ENCODE measurements at places on chromosomes 5 and 9. TPM values are rescaled to one million over a fixed set of nuclear protein-coding genes. Genes with fewer than 3 reads are reported as not detected.

DNA sequence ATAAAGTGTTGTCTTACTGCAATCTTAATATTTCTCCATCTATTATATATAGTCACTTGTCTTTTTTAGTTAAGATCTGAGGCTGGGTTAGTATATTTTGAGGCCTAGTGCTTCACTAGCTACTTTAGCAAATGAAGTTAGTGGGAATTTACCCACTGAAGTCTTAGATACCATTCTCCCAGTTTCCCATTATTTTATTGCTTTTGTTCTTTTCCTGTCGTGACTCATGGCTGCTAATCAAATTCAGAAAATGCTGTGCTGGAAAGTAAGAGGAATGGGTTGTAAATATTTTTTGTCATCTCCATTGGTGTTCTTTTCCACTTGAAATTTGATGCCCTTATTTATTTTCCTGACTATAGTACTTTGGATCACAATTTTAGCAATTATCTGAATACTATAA lies 14.2 kb downstream of the TCERG1 start:
- no peak for DNase-seq

The SPINK13 gene
- total RNA-seq, result not detected

The IFNK gene
- not detected for total RNA-seq

The LRRC70 gene
- 1.9 TPM for total RNA-seq

The ABO gene
- 1.1 TPM for total RNA-seq

The RGP1 gene
- 21.3 TPM for total RNA-seq

The C5orf58 gene
- not detected for total RNA-seq

The ITGA2 gene
- total RNA-seq, result 1.5 TPM

DNA sequence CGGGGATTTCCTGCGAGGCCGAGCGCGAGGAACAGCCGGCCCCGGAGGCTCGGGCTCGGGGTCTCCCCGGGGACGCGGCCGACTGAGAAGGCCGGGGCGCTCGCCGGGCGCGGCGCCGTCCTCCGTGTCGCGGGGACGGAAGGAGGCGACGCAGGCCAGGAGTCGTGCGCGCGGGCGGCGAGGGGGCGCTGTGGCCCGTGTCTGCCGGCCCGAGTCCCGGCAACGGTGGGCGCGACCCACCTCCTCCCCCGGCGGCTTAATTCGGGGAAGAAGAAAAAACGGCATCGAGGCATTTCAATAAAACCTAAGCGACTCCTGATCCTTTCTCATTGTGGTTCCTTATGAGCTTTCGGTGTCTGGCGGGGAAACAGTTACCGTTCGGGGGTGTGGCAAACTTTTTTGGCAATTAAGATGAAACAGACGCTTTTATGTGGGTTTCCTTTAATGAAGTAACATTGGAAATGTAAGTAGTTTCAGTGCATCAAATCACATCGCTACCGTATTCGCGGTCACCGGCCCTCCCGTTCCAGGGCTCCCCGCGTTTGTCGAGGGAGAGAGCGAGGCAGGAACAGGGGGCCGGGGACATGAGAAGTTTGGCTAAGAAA lies 3.7 kb upstream of the IRX2 start:
- DNase-seq, result peak; percentile 50

DNA sequence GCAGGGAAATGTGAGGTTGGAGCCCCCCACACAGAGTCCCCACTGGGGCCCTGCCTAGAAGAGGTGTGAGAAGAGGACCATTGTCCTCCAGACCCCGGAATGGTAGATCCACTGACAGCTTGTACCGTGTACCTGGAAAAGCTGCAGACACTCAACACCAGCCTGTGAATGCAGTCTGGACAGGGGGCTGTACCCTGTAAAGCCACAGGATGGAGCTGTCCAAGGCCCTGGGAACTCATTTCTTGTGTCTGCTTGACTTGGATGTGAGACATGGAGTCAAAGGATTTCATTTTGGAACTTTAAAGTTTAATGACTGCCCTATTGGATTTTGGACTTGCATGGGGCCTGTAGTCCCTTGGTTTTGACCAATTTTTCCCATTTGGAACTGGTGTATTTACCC lies 535.0 kb upstream of the MEF2C start:
- DNase-seq, result no peak

The MPDZ gene
- 57.3 TPM for total RNA-seq

GRCh38 chr9:16718296-16718695 lies 152.2 kb downstream of the BNC2 start:
- DNase-seq, result no peak

- no peak for DNase-seq
These were observed 28.6 kb downstream of the ALDH1A1 start for GRCh38 chr9:72924154-72924790.

DNA sequence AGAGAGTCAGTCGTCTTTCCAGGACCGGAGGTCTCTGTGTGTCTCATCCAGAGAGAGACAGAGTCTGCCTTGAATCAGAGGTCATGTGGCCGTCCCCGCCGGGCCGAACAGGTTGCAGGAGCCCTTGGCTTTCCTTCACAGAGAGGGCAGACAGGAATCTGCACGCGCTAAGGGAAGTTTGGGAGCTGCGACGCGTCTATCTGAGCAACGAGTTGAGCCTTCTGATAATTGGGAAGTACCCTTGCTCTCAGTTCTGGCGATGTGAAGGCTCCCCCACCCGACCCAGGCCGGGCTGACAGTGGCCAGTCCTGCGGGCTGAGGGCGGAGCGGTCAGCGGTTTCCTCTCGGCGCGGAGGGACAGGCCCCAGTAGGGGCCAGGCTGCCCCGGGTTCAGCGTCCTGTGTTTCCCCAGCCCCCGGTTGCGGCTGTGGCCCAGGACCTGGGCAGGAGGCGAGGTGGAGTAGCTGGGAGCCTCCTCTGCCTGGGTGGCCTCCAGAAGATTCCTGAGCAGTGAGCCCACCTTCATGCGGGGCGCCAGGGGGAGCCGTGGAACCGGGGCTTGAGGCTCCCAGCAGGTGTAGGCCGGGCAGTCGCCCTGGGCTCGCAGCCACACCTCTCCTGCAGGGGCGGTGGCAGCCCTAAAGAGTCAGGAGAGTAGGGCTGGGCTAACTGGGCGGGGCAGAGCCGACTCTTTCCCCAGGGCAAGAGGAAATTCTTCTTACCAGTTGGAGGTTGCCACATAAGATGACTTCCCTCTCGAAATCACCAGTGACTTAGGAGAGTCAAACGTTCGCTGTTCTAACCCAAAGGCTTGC lies 13.9 kb downstream of the NR2F1 start:
- no peak for DNase-seq

The AKNA gene
- total RNA-seq, result 3.1 TPM

DNA sequence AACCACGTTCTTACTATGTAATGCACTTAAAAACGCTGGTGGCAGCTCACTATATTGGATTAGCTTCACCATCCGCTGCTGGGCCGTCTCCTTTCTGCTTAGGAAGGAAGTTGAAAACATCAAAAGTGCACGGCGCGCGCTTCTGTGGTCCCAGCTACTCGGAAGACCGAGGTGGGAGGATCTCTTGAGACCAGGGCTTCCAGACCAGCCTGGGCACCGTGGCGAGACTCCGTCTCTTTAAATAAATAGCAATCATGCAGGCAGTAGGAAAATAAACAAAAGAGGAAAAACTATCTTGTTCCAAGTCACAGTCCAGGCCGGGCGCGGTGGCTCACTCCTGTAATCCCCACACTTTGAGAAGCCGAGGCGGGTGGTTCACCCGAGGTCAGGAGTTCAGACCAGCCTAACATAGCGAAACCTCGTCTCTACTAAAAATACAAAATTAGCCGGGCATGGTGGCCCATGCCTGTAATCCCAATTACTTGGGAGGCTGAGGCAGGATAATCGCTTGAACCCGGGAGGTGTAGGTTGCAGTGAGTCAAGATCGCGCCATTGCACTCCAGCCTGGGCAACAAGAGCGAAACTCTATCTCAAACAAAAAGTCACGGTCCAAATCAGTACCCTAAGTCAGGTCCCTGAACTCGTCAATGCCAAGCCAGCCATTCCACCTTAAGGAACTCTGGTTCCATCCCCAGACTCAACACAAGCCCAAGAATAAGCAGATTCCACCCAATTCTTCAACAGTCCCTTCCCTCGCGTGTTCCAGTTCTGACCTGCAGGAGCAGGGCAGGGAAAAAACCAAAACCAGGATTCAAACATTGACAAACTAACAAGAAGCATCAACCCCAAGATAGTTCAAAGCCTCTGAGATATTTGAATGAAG lies 1.0 kb upstream of the GOLGA1 start:
- DNase-seq, result peak; percentile 69

The TAF11L6 gene
- not detected for total RNA-seq

- no peak for DNase-seq
These were observed 100.0 kb downstream of the LPAR1 start for GRCh38 chr9:110938242-110938641.

The PDZD2 gene
- total RNA-seq, result 86.4 TPM

- DNase-seq, result peak; percentile 64
These were observed 85.8 kb upstream of the DMRT1 start for GRCh38 chr9:755454-756381.

DNA sequence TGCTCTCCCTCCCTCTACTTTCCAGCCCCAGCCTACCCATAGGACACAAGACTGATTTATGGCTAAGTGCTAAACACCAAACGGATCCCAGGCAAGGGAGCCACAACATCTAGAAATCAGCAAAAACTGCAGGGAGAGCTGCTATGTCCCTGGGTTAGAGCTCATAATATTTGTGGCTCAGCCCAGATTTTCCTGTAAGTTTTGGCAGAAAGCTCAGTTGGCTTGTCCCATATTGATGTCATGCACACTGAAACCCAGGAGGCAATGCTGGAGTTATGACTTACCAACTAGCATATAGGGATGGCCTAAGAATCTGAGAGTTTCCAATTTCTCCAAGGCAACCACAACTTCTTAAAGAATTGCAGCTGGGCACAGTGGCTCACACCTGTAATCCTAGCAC lies 44.7 kb upstream of the MYOT start:
- DNase-seq, result no peak

- no peak for DNase-seq
These were observed 33.9 kb upstream of the AOPEP start for GRCh38 chr9:94692601-94693000.

- no peak for DNase-seq
These were observed 574.1 kb downstream of the EBF1 start for GRCh38 chr5:158525663-158526062.

DNA sequence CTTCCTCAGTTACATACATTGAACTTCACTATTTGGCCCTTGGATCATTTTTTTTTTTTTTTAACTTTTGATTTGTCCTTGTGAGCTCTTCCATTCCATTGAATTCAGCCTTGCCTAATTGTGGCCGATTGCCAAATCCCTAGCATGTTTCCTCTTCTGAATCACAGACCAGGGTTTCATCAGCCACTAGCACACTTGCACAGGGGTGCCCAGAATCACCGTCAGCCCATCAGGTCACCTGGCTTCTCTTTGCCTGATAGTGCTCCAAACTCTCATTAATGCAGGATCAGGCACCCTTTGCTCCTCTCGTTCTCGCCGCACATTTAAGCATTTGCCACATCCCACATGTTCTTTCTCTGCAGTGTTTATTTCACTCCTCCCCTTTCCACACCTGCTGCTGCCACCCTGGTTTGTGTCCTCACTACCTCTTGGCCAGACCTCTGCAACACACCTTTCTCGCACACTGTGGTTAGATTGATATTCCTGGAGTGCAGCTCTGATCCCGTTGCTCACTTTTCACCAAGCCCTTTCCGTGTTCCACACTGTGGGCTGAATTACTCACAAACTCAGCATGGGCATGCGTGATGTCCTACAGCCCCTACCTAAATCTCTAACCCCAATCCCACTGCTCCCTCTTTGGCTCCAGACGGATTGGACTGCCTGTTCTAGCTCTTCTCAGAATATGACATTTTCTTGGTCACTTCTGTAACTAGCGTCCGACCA lies 9.8 kb downstream of the PIK3R1 start:
- DNase-seq, result peak; percentile 89

- peak; percentile 66 for DNase-seq
These were observed 103.8 kb downstream of the RPS23 start for GRCh38 chr5:82174128-82174918.

The AFF4 gene
- 36.8 TPM for total RNA-seq

DNA sequence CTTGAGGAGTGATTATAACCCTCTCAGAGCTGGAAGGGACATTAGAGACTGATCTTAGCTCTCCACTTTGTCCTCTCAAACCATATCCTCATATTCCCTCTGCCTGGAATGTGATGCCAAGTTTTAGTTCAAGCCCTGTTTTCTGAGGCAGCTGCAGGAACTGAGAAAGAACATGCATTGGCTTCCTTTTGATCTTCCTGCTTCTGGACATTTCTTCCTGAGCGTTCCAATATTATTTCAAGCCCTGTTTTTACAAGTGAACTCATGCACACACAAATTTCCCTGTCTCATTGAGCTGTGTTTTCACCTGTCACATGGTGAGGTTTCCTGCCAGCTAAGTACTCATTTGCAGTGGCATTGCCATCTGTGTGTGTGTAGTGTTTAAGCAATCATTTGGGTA lies 17.0 kb downstream of the FOCAD start:
- no peak for DNase-seq

DNA sequence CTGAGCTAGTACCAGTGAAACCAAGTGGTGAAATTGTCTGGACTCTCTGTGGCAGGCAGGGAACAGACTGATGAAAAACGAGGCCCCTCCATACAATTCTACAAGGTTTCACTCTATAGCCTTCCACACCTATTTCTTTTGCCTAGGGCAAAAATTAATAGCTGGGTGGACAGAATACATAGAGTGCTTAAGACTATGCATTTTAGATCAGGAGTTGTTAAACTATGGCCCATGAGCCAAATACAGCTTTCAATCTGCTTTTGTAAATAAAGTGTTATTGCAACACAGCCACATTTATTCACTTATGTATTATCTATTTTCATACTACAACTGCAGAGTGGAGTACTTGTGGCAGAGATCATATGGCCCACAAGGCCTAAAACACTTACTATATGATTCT lies 45.2 kb downstream of the SH3TC2 start:
- no peak for DNase-seq

The PRLR gene
- total RNA-seq, result 0.15 TPM

The RHOBTB3 gene
- total RNA-seq, result 56.2 TPM

The CNTLN gene
- total RNA-seq, result 5.9 TPM

The DBH gene
- not detected for total RNA-seq

- no peak for DNase-seq
These were observed 90.7 kb downstream of the CAMSAP1 start for GRCh38 chr9:135816651-135816970.

- DNase-seq, result no peak
These were observed 4.0 kb downstream of the TUT7 start for GRCh38 chr9:86350006-86350760.

The OLFML2A gene
- total RNA-seq, result 41.2 TPM

GRCh38 chr5:159217236-159217635 lies 7.9 kb upstream of the RNF145 start:
- DNase-seq, result no peak

The GKAP1 gene
- total RNA-seq, result 9.6 TPM

GRCh38 chr5:122775550-122776542 lies 966 bp downstream of the SNX2 start:
- no peak for DNase-seq

- DNase-seq, result no peak
These were observed 163.2 kb downstream of the TRIO start for GRCh38 chr5:14306329-14306815.

GRCh38 chr5:94674490-94675382 lies 56.3 kb downstream of the SLF1 start:
- DNase-seq, result no peak

- no peak for DNase-seq
These were observed 1060.7 kb downstream of the EFNA5 start for GRCh38 chr5:106610041-106610440.

- peak; percentile 76 for DNase-seq
These were observed 708 bp upstream of the TUBB4B start for GRCh38 chr9:137240318-137240840.
